Fibroblast of skin of right biceps (primary cell): ENCODE measurements at places on chromosomes 6 and 20.
A peak's percentile ranks its signal among the peaks of the same experiment; 100 is the strongest.

DNA sequence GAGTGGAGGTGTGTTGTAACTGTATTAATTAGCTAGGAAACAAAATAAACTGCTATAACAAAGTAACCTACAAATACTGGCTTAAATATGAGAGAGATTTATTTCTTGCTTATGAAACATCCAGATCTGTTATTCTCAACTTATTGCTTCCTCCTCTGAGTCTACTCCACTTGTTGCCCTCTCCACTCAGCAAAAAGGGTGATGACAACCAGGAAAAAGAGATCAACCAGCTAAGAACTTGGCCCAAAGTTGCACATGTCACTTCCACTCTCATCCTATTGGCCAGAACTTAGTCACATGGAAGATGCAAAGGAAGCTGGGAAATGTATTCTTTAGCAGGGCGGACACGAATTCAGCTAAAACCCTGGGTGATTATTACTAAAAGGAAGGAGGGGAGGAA lies 5.2 kb upstream of the TP53RK start:
- peak; percentile 58 for DNase-seq

DNA sequence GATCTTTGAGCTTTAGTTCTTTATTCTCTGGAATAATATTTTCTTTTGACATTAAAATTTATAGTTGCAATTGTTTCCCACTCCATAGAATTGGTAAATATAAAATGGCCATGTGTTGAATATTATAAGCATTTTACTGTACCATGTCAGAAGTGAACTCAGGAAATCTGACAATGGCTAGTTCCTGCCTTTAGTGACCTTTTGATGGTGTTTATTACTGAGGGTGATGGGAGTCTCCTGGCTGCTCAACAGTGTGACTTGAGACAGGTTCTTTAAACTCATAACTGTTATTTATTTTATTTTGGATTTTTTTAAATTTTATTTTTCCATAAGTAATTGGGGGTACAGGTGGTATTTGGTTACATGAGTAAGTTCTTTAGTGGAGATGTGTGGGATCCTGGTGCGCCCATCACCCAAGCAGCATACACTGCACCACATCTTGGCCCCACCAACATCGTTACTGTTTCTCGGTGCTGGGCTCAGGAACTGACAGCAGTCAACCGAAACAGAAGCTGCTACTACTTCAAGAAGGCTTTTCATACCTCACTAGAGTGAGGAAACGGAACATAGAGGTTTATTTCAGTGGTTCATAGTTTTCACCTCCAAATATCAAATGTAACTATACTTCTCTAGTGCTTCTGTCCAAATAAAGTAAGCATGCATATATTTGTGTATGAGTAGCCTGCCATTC lies 90.4 kb downstream of the PLEKHG1 start:
- no peak for DNase-seq

GRCh38 chr20:48064929-48065328 lies 279.6 kb upstream of the SULF2 start:
- peak; percentile 79 for DNase-seq

DNA sequence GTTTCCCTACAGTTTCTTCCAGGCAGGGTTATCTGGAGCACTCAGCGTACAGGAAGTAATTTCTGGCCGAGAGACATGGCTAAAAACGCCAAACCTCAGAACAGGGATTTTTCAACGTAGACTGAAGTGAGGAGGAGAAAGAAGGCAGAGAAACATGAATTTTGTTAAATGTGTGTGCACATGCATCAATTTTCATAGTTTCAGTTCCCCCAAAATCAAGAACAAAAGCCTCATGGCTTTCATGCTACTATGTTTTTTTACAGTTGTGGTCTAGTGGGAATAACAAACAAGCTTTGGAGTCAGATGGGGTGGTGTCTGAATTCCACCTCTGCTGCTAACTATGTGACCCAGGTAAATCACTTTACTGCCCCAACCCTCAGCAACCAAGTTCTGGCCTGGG lies 4.9 kb downstream of the TOMM34 start:
- DNase-seq, result no peak

GRCh38 chr20:61159957-61160686 lies 91.9 kb upstream of the CDH4 start:
- DNase-seq, result peak; percentile 8

DNA sequence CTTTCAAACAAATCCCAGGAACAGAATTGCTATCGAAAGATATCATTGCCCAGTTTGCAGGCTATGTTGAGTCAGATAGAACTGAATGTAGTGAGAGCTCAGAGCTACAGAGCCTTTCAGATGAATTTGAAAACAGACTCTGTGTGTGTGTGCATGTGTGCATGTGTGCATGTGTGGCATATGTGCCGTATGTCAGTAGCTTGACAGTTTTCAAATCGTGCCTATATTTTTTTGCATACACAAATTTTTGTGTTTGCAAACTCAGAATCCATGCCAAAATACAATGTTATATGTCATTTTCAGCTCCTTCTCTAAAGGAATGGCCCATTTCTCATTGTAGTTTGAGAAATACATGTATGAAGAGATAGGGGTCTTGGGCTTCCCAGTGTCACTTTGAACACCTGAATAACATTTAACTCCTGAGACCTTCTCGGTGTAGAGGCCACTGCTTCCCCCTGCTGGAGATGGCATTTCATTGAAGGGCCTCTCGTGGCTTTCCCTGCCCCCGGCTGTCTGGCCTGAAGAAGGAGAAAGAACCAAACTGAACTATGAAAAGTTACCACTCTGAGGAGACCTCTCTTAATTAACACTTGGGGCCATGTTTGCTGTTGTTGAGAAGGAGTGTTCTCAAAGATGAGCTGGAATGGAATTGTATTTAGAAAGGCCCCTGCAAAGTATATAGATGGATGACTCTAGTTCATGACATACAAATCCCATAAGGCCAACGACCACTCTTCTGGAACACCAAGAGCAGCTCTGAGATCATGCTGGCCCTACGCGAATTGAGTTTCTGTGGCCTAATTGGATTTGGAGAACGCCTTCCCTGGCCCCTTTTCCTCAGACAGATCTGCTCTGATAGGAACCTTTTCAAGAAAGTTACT lies 58.7 kb downstream of the VAPB start:
- DNase-seq, result peak; percentile 53

DNA sequence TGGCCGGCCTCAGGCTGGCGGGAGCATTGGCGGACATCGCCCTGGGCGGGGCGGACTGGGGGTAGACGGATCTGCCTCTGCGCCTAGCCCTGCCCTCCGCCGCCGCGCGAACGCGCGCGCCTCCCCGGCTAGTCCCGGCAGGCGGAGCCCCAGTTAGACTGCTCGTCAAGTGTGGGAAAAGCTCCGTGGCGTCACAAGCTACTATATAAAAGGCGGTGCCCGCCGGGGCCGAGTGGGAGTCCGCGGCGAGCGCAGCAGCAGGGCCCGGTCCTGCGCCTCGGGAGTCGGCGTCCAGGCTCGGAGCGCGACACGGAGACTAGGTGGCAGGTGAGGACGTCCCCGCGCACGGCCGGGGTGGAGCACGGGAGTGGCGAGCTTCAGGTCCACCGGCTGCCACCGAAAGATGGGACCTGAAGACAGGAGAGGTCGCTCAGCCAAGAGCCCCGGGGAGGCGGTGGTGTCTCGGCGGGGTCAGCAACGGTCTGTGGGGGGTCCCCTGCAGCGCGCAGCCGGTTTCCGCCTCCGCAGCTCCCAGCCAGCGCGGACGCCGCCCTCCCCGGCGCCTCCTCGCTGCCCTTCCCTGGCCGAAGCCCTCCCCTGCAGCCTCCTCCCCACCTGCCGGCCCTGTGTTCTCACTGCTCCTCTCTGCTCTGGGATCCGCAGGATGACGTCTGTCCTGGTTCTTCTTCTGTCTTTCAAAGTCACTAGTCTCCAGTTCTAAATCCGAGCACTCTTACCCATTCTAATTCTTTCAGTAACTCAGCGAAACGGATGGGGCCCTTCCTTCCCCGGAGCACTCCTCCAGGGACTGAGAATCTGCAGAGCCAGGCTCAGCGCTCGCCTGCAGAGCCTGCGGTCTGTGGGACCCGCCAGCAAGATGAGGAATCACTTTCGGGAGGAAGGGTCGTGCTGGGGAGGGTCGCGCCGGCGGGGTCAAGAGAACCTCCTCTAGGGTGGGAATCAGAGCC lies 4.3 kb upstream of the RIPK1 start:
- peak; percentile 90 for DNase-seq

- DNase-seq, result peak; percentile 48
These were observed 12.9 kb upstream of the ZNF343 start for GRCh38 chr20:2521369-2522305.

DNA sequence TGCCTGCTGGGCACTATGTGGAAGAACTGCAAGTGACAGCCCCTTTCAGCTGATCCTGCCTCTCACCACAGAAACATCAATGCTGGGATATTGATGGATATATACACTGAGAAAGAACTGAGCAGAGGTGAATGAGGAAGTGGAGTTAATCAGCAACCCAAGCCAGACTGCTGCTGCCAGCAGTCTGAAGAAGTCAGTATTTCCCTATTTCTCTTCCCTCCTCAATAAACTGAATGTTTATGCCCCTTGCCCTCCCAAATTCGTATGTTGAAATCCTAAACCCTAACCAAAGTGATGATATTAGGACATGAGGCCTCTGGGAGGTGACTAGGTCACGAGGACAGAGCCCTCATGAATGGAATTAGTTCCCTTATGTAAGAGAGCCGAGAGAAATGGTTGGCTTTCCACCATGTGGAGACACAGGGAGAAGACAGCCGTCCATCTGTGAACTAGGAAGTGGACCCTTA lies 76.3 kb downstream of the CDK19 start:
- no peak for DNase-seq

GRCh38 chr20:61807471-61808160 lies 258.1 kb downstream of the TAF4 start:
- no peak for DNase-seq

GRCh38 chr20:25047766-25048165 lies 10.2 kb downstream of the ACSS1 start:
- no peak for DNase-seq

- DNase-seq, result no peak
These were observed 5.4 kb downstream of the FBXO30 start for GRCh38 chr6:145809211-145809610.

DNA sequence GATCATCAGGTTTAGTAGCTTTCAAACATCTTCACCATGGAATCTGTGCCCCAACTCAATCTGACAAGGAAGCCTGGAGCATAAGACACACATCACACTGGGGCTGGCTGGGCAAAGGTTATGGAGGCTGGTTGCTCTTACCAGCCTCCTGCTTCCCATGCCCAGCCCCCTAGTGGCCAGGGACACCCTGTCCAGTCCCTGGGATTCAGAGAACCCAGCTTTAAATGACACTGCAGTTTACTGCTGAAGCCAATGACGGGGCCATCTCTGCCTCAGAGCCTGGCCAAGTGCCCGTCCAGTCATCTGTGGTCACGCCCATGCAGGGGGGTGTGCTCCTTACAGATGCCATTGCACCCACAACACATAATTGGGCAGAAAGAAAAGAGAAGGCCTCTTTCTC lies 272.9 kb downstream of the SMOC2 start:
- DNase-seq, result no peak

GRCh38 chr6:138038142-138038870 lies 68.9 kb downstream of the PERP start:
- no peak for DNase-seq

- no peak for DNase-seq
These were observed 51.2 kb downstream of the VAPB start for GRCh38 chr20:58440021-58440767.

DNA sequence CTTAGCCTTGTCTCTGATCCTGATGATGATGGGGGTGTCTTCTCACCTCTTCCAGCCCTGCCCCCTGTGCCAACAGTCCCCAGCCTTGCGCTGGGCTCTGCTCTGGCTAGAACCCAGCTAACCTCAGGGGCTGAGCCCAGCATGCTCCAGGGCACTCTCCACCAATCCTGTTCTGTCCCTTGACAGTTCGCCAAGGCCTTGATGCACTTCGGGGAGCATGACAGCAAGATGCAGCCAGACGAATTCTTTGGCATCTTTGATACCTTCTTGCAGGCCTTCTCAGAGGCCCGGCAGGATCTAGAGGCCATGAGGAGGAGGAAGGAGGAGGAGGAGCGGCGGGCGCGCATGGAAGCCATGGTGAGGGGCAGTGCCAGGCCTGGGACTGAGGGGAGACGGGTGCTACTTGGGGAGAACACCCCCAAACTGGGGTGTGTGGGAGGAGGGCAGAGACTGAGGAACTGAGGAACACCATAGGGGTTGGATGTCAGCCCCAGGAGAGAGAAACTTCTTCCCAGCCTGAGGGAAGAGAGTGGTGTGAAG lies 33.1 kb downstream of the MOCS1 start:
- DNase-seq, result no peak

- no peak for DNase-seq
These were observed 115.4 kb downstream of the CFAP61 start for GRCh38 chr20:20167698-20168097.

DNA sequence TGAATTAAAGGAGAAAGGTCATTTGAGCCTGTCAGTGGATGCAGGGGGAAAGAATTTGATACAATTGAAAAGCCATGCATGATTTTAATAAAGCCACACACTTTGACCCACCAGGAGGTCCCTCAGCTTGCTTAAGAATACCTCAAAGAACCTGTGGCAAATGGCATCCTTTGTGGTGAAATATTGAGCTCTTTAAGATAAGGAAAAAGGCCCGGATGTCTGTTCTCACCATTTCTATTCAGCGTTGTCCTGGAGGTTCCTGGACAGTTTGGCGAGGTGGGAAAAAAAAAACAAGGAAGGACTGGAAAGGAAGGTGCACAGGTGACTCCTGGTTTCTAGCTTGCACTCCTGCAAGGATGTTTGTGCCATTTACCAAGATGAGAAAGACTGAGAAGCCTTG lies 91.0 kb downstream of the TOX2 start:
- no peak for DNase-seq

DNA sequence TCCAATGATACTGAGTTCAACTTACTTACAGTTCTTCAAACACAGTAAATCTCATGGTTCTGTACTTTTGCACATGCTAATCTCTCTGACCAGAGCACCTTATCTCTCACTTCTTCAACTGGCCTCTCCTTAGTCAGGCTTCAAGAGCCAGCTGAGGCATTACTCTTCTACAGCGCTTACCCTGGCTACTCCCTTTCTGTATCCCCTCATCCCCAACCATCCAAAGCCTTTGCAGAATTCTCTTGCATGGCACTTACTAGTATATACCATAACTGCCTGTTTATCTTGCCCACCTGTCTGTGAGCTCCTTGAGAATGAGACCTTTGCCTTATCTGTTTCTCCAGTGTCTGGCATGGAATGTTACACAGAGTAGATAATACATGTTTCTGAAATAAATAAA lies 49.2 kb downstream of the SESN1 start:
- DNase-seq, result no peak

DNA sequence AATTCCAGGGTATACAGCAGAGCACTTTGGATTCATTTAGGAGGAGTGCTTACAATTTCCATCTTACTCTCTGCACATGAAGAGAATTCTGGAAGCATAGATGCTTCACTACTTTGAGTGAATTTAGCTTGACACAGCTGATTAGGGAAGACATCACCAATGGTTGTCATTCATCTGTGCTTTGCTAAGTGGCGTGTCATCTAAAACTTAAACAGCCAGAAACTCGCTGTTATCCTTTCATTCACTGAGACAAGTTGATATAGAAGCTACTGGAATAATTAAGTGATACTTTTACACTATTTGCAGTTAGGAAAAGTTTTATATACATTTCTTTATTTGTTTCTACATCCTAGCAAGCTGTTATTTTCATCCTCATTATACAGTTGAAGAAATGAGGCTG lies 635.3 kb upstream of the FLRT3 start:
- no peak for DNase-seq
